ENCODE measurements at places on chromosomes 1 and 21.
A peak's percentile ranks its signal among the peaks of the same experiment; 100 is the strongest.

GRCh38 chr1:207259391-207259790 is 62.1 kb upstream of the CD55 start:
- DNase-seq = no peak

DNA sequence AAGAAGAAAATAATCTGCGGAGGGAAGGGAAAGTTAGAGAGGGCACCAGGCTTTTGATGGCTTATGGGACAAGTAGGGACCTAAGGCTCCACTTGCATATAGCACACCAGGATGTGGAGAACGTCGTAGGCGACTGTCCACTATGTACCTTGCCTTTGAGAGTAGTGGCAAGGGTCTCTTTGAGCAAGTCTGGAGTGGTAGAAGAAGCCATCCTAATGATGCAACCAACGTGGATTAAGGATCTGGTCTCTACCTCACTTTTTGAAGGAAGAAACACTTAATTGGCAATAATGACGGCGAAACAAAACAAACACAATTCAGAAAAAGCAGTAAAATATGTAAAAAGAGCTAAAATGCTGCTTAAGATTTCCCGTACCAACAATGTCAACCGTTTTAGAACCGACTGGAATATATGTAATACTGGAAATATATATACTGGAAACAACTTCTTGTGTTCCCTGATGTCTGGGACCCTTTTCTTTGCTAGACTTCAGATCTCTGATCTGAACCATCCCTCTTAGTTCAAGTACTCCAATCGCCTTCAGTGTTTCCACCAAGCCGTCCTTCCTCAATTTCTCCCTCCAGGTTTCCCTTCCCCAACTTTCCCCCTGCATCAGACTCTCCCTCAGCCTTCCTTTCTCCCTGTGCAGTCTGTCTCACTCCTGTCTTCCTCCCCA is 821 bp upstream of the KHDRBS1 start:
- DNase-seq = no peak

GRCh38 chr1:23475641-23476040 is 8.3 kb downstream of the ASAP3 start:
- DNase-seq = no peak

GRCh38 chr1:26853156-26853555 is 9.8 kb upstream of the SFN start:
- peak; percentile 50 for DNase-seq

DNA sequence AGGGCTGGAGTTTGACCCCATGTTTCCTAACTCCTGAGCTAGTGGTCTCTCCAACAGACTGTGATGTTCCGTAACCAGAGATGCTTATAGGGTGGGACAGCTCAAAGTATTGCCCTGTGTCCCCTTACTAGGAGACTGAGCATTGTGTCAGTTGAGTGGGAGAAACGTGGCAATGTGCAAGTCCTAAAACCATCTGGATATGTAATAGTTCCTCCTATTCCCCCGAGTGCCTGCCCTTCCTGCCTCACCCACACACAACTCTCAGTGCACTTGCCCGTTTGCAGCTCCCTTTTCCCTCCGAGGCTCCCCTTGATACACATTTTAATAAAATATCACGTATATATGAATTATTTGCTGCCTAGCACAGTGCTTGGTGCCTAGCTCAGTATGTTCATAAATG is 3.4 kb downstream of the PIGV start:
- DNase-seq = no peak

- DNase-seq = no peak
These were observed 23.8 kb upstream of the KIAA1614 start for GRCh38 chr1:180888870-180889269.

DNA sequence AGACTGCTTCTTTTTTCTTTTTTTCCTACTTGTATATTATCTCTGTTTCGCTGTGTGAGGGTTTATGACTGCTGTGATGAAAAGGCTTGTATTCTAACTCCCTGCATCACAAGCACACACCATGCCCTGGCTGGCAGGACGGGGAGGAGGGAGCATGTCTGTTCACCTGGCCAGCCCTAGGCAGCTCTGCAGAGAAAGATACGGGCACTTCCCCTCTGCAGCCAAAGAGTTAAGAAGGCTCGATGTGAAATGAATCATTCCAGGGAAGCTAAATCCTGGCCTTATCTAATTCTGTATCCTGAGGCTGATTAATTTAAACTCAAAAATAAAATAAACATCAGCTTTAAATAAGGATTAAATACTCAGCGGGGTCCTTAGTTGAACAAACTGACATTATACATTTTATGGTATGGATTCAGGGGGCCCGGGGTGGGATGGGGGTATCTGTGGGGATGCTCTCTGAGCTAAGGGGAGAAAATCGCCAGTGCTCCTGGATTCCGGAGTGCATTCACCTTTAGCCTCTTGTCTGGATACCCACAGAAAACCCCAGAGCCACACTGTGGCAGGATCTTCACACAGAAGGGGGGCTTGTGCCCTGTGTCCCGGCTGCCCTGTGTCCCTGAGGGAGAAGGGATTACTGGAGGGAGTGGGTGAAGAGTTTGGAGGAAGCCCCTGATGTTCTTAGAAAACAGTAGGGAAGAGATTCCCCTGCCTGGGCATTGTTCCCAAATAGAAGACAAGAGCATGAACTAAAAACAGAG is 321.5 kb downstream of the NPHP4 start:
- no peak for DNase-seq

DNA sequence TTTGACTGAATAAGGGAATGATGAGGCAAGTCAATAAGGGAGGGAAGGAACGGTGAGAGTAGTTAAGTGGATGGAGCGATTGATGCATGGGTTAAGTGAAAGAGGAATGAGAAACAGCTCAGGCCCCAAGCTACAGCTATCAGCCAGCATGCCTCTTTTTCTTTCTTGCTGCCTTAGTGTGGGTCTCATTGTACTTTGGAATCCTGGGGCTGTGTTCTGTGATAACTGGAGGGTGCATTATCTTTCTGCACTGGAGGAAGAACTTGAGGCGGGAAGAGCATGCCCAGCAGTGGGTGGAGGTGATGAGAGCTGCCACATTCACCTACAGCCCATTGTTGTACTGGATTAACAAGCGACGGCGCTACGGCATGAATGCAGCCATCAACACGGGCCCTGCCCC is 1.0 kb downstream of the TEX38 start:
- no peak for DNase-seq

GRCh38 chr1:186272486-186272885 is 102.6 kb downstream of the TPR start:
- no peak for DNase-seq

DNA sequence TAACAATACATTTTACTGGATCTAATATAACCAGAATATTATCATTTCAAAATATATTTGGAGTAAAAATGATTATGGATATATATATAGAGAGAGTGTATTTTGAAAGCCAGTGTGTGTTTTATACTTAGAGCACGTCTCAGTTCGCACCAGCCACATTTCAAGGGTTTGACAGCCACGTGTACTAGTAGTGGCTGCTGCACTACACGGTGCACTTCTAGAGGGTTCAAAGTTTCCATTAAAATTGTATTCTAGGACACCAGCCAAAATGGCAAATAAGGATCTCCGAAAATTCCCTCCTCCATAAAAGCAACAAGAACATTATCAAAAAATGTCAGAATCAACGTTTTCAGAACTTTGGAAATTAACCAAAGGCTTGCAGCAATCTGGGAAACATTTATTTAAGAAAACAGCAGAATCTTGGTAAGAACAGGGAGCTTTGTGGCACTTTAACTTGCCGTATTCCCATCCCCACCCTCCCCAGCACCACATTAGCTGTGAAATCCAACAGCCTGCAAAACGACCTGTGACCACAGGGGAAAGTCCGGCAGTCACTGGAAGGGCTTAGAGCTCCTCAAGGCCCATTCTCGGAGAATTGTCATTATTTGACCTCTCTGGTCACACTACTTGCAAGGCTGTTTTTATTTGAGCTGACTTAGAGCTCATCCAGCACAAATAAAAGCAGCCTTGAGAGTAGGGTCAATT is 33.5 kb upstream of the MRPS6 start:
- DNase-seq = no peak

DNA sequence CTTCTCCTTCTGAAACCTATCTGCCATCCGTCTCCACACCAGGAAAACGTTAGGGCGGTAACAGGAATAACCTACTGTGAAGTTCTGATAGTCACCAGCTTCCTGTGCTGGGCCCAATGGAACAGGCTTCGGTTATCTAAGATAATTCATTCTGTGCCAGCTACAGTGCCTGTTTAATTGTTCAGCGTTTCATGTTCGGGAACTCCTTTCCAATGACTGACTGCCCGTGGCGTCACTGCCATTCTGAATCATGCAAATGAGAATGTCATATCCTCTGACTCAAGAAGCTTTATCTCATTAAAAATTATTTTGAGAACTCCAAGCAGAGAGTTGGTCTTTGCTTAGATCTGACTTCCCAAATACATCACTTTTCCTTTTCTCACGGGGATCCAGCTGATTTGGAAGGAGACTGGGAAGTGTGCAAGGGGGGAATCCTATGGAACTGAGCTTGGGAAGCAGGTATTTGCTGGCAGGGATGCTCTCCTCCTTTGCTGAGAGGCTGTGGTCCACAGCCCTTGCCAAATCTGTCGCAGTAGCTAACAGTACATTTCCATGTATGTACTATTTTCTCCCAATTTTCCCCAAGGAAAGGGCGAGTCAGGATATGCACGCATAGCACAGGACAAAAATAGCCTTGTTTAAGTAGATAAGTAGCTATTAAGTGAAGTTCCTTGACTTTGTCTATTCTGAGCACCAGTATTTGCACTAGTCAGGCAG is 358.7 kb downstream of the LTN1 start:
- DNase-seq = no peak

- DNase-seq = no peak
These were observed 10.5 kb downstream of the RO60 start for GRCh38 chr1:193069748-193070385.

DNA sequence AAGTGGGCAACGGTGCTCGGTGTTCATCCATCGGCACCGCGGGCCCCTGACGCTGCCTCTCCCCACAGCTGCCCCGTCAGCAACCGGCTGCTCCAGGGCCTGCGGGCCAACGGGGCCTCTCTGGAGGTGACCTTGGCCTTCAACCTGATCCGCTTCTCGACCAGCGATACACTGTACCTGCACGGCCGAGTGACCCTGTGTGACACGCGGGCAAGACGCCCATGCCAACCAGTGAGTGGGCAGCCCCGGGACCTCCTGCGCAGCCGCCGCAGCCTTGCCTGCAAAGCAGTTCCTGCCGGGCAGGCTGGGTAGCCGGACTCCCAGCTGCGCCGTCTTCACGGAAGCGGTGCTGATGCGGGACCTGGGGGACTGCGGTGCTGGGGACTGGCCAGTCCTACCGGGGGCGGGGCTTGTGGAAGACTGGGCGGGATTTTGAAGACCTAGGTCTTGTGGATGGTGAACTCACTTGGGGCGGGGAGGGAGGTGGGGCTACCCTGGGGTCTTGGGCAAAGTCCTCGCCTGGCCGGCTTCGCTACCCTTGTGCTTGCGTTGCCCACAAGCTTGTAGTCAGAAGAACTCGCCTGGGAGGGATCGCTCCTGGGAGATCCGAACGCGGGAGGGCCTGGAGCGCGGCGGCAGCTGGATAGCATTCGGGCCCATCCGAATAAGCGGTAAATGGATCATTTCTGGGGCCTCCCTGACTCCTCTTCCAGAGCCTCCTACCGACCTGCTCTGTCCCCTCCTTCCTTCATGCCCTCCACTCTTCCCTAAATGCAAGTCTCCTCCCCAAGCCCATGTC is 8.8 kb upstream of the CEP85 start:
- DNase-seq = peak; percentile 22

- no peak for DNase-seq
These were observed 244.0 kb upstream of the DMRTA2 start for GRCh38 chr1:50667272-50667671.

GRCh38 chr1:219958875-219959417 is 30.6 kb upstream of the SLC30A10 start:
- DNase-seq = no peak

DNA sequence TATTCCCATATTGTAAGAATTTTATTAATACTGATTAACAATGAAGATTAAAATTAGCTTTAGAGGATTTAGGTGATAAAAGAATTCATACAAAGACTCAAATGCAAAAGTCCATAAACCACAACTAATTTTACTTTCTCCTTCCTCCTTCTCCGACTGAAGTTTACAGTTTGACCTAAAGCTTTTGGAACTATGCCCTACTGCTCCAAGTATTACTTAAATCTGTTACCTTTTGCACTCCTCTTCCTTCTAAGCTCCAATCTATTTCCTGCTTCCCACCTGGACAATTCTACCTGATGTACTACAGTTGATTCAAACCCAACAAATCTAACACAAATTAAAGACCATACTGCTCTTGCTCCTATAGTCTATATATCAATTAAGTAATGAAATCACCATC is 36.3 kb downstream of the ANKRD13C start:
- no peak for DNase-seq

DNA sequence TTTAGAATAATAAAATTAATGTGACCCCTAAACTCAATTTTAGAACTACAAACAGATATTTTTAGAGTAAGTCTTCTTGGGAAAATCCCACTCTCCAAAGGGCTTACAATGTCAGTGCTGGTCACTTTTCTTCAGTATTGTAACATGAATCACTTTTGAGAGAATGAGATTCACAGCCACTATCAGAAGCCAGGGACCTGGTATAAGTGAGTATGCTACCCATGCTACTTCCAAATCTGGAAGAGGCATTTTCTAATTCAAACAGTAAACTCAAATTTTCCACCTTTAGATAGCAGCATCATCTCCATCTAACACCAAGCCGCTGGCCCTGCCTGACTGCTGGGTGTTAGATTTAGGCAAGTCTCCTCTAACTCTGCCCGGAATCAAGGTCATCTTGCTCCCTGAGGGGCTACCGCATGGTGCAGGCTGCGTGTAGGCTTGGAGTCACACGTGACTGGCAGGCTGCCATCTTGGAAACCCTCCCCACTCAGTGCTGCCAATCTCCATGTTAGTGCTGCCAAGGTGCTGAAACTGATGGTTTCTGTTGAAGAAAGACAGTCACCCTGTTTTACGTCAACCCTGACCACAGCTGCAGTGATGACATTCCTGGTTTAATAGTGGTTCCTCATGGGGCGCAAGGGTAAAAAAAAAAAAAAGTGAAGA is 882.9 kb upstream of the B3GALT2 start:
- no peak for DNase-seq

GRCh38 chr1:111032295-111032897 is 68.7 kb upstream of the LRIF1 start:
- DNase-seq = peak; percentile 41

GRCh38 chr1:112788561-112788960 is 73.4 kb upstream of the PPM1J start:
- DNase-seq = no peak

GRCh38 chr1:197441999-197442414 is 174.0 kb downstream of the CRB1 start:
- DNase-seq = no peak

GRCh38 chr1:109765483-109765815 is 1.7 kb upstream of the EPS8L3 start:
- no peak for DNase-seq

DNA sequence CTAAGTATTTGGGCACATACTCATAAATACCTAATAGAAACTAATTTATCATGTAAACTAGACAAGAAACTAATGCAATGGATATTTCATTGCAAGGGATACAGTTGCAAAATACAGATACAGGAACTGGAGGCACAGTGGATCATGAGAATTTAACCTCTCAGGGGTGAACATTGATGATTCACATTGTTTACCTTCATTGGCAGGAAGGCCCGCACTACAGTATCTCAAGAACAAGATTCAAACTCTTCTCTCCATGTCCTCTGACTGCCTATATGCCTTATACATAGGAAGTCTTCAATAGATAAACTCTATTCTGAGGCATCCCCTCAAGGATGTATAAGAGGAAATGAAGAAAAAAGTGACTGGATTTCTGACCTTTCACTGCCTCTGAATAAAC is 18.4 kb upstream of the PTBP2 start:
- no peak for DNase-seq
